ENCODE measurements at places on chromosomes 1 and 21.

DNA sequence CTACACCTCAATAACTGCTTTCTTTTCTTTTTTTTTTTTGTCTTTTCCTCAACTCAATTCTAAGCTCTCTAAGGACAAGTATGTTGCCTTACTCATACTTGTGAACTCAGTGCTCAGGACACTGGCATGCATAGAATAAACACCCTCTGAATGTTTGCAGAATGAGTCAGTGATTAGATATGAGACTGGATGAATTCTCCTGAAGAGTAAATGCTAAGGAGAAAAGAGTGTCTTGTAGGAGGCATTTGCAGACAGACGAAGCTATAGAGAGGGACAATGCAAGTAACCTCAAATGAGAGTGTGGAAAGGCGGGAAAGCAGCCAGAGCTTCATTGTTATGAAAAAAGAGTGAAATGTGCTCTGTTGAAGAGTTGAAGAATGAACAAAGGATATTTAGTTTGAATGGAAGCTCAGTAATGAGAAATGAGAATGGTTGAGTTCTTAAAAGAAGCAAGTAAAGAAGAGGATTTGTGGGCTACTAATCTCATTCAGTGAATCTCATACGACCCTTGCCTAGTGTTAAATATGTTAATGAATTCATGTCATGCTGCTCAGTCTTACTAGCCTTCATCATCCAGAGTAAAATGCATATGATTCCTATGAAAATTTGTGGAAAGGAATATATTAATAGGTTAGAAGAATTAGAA, 166.1 kb upstream of the DPYD start:
- DNase-seq = no peak

DNA sequence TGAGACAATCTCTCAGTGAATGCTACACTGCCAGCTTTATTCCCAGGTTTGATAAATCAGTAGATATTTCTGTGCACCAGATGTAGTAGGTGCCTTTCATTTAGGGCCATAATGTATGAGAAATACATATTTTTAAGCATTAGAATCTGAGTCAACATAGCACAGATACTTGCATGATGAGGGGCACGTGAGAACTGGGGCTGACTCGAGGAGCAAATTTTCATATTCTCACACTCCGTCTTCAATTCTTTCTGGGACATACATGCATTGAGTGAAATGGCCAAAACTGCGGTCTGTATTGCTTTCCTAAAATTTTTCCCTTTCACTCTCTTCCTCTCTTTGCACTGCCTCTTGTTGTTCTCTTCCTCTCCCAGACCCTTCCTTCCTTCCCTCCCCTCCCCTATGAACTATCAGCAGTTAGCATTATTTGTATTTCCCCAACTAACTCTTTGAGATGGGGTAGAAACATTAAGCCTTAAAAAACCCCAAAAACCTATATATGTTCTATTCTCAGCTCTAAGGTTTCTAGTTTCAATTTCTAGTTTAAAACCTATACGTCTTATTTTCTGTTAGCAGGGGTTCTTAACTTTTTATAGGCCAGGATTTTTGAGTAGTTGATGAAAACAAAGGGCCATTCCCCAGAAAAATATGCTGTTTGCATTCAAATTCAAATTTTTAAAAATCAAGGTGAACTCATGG, 289.1 kb downstream of the PTBP2 start:
- DNase-seq = no peak

DNA sequence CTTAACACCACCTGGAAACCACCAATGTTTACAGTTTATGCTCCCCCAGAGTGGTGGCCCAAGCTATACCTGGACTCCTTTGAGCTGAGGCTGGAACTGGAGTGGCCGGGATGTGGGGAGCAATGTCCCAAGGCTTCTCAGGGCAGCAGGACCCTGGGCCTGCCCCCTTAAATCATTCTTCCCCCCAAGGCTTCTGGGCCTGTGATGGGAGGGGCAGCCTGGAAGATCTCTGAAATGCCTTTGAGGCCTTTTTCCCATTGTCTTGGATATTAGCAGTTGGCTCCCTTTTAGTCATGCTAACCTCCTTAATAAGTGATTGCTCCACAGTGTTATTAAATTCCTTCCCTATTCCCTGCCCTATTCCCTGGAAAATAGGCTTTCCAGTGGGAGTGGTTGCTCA, 185.8 kb downstream of the HS2ST1 start:
- DNase-seq = no peak

DNA sequence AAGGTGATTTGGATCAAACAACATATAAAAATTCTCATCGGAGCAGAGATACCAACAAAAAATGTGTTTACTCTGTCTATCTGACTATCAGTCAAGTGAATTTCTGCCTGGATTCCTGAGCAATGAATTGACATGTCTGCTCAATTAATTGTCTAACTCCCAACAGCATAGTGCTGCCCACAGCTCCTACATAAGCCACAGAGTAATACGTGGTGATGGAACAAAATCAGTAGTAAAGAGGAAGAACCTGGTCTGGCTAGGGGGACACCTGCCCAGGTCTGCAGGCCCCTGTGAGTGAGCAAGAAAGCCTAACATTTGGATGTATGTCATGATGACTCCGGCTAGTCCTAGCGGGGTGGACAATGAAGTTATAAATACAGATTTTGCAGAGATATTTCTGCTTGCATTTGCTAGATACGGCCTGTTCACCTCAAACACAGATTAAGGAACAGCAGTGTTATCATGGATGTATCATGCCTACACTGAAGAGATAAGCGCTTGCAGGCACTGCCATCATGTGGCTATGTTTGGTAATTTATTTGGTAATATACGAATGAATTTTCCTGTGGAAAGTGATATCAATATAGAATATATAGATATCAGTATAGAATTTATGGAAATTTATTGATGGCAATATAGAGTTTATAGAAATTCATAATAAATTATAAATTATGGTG, 69.6 kb upstream of the LRRC8B start:
- DNase-seq = no peak

DNA sequence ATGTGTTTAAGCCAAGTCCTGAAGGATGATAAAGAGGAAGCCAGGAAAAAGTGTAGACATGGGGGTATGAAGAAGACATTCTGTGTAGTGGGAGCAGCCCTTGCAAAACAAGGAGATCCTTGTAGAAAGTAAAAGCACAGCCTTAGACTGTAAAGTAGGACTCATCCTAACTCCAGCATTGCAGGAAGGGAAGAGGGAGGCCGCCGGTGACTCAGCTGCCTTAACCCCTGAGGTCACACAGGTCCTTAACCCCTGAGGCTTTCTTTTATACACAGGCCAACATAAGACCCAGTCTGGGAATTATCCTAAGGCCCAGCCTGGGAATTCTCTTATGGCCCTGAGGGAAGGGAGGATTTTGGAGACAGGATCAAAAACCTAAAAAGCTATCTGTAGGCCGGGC, 18.0 kb downstream of the PGM1 start:
- DNase-seq = no peak

DNA sequence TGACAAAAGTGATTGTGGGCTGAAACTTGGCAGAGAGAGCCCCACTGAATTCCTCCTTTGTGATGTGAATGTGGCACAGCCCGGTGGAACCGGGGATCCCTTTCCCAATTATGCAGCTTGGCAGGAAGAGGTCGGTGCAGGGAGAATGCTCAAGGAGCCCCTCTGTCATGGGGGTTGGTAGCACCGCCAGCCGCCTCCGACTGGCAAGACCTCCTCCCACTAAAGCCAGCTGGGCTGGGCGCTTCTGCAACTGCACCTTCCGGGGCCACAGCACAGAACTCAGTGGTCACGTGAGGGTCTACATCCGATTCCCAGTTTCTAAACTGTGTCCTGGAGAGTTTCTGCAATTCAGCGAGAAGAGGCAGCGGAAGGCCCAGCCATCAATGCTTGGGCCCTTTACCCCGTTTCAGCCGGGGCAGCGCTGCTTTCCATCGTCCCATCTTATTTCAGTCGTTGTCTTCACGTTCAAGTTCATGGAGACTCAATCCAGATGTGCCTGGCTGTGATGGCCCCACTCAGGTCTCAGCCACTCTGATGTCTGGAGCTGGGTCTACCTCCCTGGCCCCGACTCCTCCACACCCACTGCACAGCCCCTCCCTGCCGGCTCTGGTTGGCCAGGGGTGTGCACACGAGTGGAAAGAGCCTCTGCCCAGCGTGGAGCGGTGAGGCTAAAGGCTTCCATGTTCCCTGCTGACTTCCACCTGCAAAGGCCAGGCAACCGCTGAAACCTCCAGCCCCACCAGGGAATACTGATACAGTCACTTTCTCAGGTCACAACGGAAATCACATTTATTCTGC, 39.8 kb upstream of the FHAD1 start:
- DNase-seq = no peak

All from left ventricle myocardium inferior (tissue), 1 donor.